ENCODE measurements at places on chromosomes 2 and 18.

GRCh38 chr2:206996556-206997065 lies 57.3 kb downstream of the CPO start:
- no peak for DNase-seq

GRCh38 chr18:54607213-54608027 lies 16.4 kb downstream of the DYNAP start:
- peak; percentile 59 for DNase-seq

- DNase-seq = no peak
Observed at GRCh38 chr2:149781263-149781808, 193.8 kb upstream of the MMADHC start.

- no peak for DNase-seq
Observed at GRCh38 chr2:65345631-65346030, 86.8 kb downstream of the SPRED2 start.

- no peak for DNase-seq
Observed at GRCh38 chr2:150977296-150977695, 284.4 kb downstream of the RBM43 start.

Measured in suppressor macrophage treated with lipopolysaccharide for 4 hours (primary cell).